ENCODE measurements at places on chromosomes 3 and 15. TPM values are rescaled to one million over a fixed set of nuclear protein-coding genes. Genes with fewer than 3 reads are reported as not detected.

GRCh38 chr3:132753946-132754345 is 31.7 kb upstream of the NPHP3 start:
- no peak overlapping the region for H3K27ac ChIP-seq
- DNase-seq: no peak
- no peaks in the 10 kb centered on the region for H3K36me3 ChIP-seq
- H3K4me1 ChIP-seq: no peaks in the 10 kb centered on the region
- no peak overlapping the region for H3K4me3 ChIP-seq

CYP19A1 gene
- not detected for polyA plus RNA-seq

CASR gene
- 0.22 TPM for polyA plus RNA-seq

- H3K4me1 ChIP-seq: no peaks in the 10 kb centered on the region
- no peaks in the 10 kb centered on the region for H3K27me3 ChIP-seq
- no peak overlapping the region for H3K4me3 ChIP-seq
- H3K36me3 ChIP-seq: peaks cover 2% of the 10 kb centered on the region
Observed at GRCh38 chr15:69434238-69434637, 18.4 kb upstream of the RPLP1 start.

DNA sequence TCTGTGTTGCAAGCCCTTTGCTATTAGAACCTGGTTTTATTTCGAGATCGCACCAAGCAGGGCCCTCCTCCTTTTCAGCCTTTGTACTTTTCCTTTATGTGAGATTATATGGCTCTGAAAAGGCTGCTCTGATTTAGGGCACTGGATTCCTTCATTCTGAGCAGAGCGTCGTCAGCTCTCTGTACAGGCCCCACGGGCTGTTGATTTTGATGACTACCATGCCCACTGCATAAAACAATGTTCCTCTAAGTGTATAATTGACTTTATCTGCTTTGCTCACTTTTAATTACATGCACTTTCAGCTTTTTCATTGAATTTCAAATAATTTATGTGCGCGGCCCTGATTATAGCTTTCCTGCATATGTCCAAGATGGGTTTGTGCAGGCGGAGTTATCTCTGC is 4.4 kb upstream of the PSMD6 start:
- H3K4me1 ChIP-seq: no peaks in the 10 kb centered on the region
- no peak overlapping the region for H3K27ac ChIP-seq
- peaks cover 7% of the 10 kb centered on the region for H3K27me3 ChIP-seq
- DNase-seq: no peak
- H3K4me3 ChIP-seq: no peak overlapping the region

TMEM44 gene
- 2.7 TPM for polyA plus RNA-seq

ROPN1 gene
- not detected for polyA plus RNA-seq

DNA sequence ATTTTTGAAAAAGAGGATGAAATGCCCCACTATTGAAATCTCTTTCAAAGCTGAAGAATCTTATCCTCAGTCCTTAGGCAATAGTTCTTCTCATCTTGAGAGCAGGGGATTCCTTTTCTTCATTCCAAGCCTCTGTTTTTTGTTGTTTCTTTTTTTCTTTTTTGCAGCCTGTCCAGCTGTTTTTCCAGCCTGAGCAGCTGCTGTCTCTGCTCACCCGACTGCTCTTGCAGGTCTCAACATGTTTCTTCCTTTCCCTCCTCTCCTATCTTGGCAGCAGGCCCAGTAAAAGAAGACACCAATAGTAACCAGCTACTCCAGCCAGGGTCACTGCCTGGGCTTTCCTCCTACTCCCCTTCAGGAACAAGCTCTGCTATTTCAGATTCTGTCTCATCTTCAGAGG is 23.8 kb downstream of the MEX3B start:
- H3K27ac ChIP-seq: no peak overlapping the region
- H3K4me1 ChIP-seq: no peaks in the 10 kb centered on the region
- peak; percentile 8 for DNase-seq
- H3K4me3 ChIP-seq: no peak overlapping the region
- no peaks in the 10 kb centered on the region for H3K36me3 ChIP-seq
- peaks cover 3% of the 10 kb centered on the region for H3K27me3 ChIP-seq

ATP8B4 gene
- polyA plus RNA-seq: 0.45 TPM

GOLGA6L7 gene
- polyA plus RNA-seq: 0.03 TPM

C3orf22 gene
- polyA plus RNA-seq: 0.78 TPM

- H3K4me3 ChIP-seq: no peak overlapping the region
- no peaks in the 10 kb centered on the region for H3K36me3 ChIP-seq
- no peaks in the 10 kb centered on the region for H3K4me1 ChIP-seq
- no peak for DNase-seq
- no peak overlapping the region for H3K27ac ChIP-seq
Observed at GRCh38 chr3:41847679-41848078, 114.2 kb downstream of the ULK4 start.

GRCh38 chr3:78941587-78941986 is 826.2 kb downstream of the ROBO1 start:
- no peaks in the 10 kb centered on the region for H3K4me1 ChIP-seq
- H3K27ac ChIP-seq: no peak overlapping the region
- no peak for DNase-seq
- no peak overlapping the region for H3K4me3 ChIP-seq

- no peak for DNase-seq
- no peaks in the 10 kb centered on the region for H3K27me3 ChIP-seq
- H3K36me3 ChIP-seq: no peaks in the 10 kb centered on the region
Observed at GRCh38 chr3:29924783-29925561, 644.1 kb downstream of the RBMS3 start.

DNA sequence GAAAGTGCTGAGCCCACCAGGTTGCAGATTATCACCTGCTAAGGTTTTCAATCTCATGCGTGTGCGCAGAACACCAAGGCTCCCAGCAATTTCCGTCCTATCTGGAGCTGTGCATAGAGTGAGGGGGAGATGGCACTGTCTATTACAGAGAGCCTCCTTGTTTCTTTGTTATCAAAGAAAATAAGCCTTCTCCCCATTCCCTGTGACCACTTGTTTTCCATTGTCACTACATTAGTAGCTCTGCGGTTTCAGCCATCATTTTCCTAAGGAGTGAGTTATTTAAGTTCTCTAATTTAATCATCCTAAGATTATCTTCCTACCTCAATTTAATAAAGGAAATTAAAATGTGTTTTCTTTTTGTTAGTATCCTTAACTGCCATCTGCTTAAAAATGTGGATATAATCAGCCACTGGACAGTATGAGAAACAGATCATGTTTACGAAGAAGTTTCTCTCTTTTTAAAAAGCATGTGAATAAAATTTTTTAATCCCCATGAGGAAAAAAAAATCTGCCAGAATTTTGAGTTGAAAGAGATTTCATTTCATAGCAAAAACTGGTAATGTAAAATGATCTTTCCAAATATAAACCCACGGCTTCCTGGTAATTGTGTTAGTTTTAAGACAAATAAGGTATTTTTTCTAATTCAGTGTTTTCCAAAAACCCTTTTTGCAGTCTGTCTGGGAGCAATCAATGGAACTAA is 172.3 kb upstream of the UBE2E1 start:
- no peak overlapping the region for H3K27ac ChIP-seq
- DNase-seq: no peak
- H3K36me3 ChIP-seq: no peaks in the 10 kb centered on the region
- H3K4me3 ChIP-seq: no peak overlapping the region

DNA sequence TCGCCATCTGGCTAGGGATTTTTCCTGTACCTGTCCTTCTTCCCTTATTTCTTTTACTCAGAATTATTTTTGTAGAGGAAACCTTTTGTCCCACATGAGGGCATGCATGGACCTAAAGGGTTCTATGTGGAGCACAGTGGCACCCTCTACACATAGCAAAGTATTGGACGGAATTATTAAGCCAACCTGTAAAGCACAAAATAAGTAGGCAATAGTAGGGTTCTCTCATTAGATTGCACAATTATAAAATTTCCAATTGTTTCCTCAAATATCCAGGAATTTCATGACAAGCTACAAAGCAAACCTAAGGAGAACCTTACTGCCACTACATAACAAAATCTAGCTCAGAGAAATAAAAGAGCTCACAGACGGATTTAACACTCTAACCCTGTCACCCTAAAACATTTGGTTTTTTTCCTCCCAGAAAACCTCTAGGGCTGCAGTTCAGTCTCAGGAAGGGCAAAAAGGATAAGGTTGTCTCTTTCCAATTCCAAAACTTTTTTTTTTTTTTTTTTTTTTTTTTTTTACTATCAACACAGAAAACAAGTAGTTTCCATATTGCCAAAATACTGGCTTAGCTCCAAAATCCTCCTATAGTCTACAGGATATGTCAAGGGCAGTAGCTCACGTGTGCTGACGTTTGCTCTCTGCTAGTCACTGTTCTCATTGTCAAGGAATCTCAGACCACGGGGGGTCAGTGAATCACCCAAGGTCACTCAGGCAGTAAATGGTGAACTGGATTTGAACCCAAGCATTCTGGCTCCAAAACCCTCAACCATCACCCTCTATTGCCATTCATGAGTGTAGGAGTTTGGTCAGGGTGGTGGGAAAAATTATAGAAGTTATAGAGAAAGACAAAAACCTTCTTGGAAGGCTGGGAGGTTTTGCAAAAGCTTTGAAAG is 52.3 kb downstream of the NCEH1 start:
- H3K27me3 ChIP-seq: no peaks in the 10 kb centered on the region
- no peak overlapping the region for H3K4me3 ChIP-seq
- H3K36me3 ChIP-seq: no peaks in the 10 kb centered on the region
- no peaks in the 10 kb centered on the region for H3K4me1 ChIP-seq

DNA sequence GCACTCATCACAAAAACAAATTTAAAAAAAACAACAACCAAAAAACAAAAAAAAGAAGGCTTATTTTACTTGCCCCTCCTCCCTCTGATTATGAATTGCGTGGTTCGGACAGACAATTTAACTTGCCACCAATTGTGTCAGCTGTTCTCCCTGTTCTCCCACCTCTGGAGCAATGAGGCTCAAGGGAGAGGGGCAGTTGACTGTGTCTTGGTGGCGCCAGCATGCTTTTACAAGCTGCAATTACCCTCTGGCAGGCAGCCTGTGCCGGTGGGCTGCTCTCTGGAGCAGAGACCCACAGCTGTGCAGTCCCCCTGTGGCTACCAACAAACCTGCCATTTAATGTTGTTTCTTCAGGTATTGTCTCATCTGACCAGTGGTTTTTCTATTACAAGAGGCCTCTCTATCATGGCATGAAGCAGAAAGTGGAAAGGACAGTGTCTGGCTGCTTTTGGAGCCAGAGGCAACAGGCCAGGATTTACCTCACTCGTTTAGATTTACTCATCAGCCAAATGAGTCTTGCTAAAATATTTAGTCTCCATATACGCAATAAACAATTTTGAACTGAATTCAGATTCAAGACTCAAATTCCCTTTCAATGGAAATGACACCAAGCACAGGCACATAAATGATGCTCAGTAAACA is 192.0 kb upstream of the TPRG1 start:
- no peaks in the 10 kb centered on the region for H3K36me3 ChIP-seq
- DNase-seq: no peak
- H3K27ac ChIP-seq: no peak overlapping the region
- no peak overlapping the region for H3K4me3 ChIP-seq

- no peak for DNase-seq
- no peak overlapping the region for H3K4me3 ChIP-seq
- H3K27ac ChIP-seq: no peak overlapping the region
- no peaks in the 10 kb centered on the region for H3K36me3 ChIP-seq
Observed at GRCh38 chr15:38562278-38562677, 2.3 kb downstream of the RASGRP1 start.

NMNAT3 gene
- polyA plus RNA-seq: 16.3 TPM

DNA sequence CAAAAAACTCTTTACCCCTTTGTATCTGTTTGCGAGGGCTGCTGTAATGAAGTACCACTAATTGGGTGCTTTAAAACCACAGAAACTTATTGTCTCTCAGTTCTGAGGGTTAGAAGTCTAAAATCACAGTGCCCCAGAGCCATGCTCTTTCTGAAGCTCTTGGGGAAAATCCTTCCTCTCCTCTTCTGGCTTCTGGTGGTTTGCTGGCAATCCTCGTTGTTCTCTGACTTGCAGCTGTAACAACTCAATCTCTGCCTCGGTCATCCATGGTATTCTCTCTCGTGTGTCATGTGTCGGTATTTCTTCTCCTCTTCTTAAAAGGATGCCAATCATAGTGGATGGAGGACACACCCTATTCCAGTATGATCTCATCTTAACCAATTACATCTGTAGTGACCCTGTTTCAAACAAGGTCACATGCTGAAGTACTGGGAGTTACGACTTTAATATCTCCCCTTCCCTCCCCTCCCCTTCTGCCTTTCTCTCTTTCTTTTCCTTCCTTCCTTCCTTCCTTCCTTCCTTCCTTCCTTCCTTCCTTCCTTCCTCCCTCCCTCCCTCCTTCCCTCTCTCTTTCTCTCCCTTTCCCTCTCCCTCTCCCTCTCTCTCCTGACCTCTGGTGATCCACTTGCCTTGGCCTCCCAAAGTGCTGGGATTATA is 6.5 kb upstream of the ARL8B start:
- no peaks in the 10 kb centered on the region for H3K4me1 ChIP-seq
- H3K27ac ChIP-seq: no peak overlapping the region
- no peak overlapping the region for H3K4me3 ChIP-seq

- no peaks in the 10 kb centered on the region for H3K27me3 ChIP-seq
- DNase-seq: no peak
- H3K27ac ChIP-seq: no peak overlapping the region
- no peak overlapping the region for H3K4me3 ChIP-seq
- no peaks in the 10 kb centered on the region for H3K4me1 ChIP-seq
Observed at GRCh38 chr3:154926721-154927120, 153.4 kb upstream of the MME start.

ARNT2 gene
- polyA plus RNA-seq: 4.4 TPM

DNA sequence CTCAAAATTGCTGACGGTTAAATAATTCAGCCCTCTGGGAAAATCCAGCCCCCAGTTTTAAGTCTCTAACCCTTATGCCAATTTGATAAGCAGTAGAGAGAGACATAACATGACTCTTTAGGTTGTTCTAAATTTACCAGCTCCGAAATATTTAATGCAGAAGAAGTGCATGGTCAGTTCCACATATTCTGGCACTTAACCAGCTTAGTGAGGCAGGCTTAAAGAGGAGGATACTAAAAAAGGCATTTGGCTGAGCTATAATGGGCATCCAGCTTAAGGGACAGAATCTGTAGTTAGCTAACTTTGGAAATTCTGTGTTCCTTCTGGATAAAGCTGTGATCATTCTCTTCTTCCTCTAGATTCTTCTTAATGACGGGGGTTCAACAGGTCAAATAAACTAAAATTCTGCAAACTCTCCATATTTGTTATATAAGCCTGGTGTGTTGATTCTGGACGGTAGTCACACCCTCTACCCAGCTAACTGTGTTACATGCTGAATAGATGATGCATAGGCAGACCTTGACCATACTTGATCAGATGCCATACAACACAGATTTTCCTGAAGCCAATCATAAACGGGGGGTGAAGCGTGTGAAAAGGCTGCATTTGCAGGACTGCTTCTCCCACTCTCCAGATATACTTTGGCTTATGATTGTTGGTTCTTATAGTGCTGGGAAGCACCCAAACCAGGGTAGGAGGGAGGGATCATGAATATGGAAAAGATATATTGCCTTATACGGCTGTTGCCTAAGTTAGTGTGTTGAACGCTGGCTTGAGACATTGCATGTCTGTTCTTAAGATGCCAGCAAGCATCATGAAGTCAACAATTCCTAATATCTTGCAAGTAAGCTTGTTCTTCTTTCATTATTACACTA is 118.4 kb downstream of the FGF12 start:
- no peak for DNase-seq
- no peak overlapping the region for H3K4me3 ChIP-seq
- H3K27ac ChIP-seq: no peak overlapping the region
- H3K36me3 ChIP-seq: no peaks in the 10 kb centered on the region
- no peaks in the 10 kb centered on the region for H3K4me1 ChIP-seq

- DNase-seq: no peak
- no peaks in the 10 kb centered on the region for H3K27me3 ChIP-seq
- no peak overlapping the region for H3K4me3 ChIP-seq
Observed at GRCh38 chr3:42937334-42937733, 31.4 kb downstream of the ZNF662 start.

A4GNT gene
- not detected for polyA plus RNA-seq

Measured in small intestine (tissue), 16 donors.